ENCODE measurements at places on chromosomes 16 and 17.

DNA sequence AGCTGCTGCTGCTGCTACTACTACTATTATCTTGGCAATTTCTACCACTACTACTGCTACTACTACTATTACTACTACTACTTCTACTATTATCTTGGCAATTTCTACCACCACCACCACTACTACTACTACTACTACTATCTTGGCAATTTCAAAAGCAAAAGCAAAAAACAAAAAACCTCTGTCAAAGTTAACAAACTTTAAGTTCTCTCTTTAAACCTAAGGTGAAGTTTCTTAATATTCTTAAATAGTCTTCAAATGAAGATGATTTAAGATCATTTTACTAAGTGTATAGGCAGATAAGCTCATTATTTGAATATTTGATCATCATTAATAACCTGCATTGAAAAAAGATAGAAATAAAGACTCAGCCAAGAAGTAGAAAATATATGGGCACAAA is 118.5 kb downstream of the BRIP1 start:
- DNase-seq = no peak

DNA sequence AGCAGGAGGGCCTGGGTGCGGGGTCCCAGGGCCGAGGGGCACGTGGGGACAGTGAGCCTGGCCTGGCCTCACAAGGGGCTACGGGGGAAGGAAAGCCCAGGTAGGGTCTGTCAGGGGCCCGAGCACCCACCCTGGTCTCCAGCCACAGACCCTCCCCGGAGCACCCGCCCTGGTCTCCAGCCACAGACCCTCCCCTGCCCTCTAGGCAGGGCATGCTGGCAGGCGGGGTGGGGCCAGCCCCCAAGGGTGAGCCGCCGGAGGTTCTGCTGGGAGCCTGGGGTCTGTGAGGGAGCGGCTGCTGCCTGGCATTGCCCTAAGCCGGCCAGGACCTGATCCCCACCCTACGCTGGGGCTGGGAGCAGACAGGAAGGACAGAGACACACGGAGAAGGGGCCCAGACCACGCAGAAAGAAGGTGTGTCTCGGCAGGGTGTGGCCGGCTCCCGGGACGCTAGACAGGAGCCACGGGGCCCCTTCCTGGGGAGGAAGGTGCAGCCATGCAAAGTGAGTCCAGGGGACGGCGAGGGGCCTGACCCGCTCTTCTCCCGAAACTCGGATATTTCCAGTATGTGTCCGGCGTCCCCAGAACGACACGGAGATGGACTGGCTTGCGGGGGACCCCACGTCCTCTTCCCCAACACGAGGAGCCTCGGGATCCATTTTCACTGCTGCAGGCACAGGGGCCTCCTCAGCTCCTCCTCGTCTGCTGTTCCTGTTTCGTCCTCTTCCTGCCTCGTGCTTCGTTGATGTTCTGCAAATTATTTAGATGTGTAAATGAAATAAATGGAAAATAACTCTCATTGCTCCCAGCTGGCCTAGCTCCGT is 15.5 kb downstream of the UTS2R start:
- DNase-seq = no peak

DNA sequence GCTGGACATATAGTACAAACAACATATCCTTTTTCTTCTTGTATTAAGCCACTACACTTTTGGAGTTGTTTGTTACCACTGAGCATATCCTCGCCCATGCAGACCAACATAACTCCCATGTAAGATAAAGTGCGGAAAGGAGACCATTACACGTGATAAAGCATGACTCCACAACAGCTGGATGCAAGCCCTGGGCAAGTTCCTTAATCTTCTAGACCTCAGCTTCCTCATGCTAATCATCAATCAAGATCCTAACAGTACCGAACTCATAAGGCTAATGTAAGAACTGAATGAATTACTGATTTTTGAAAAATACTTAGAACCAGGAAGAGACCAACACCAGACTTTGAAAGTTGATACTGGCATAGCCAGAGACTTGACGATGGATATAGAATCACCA is 47.0 kb upstream of the GSG1L start:
- DNase-seq = no peak

GRCh38 chr16:48271728-48272127 is 24.4 kb upstream of the ABCC11 start:
- DNase-seq = no peak

- DNase-seq = no peak
Observed at GRCh38 chr17:82602986-82603710, 45.1 kb downstream of the WDR45B start.

GRCh38 chr16:56911771-56912571 is 20.0 kb upstream of the HERPUD1 start:
- DNase-seq = no peak

GRCh38 chr17:57004944-57005579 is 27.1 kb downstream of the SCPEP1 start:
- no peak for DNase-seq

DNA sequence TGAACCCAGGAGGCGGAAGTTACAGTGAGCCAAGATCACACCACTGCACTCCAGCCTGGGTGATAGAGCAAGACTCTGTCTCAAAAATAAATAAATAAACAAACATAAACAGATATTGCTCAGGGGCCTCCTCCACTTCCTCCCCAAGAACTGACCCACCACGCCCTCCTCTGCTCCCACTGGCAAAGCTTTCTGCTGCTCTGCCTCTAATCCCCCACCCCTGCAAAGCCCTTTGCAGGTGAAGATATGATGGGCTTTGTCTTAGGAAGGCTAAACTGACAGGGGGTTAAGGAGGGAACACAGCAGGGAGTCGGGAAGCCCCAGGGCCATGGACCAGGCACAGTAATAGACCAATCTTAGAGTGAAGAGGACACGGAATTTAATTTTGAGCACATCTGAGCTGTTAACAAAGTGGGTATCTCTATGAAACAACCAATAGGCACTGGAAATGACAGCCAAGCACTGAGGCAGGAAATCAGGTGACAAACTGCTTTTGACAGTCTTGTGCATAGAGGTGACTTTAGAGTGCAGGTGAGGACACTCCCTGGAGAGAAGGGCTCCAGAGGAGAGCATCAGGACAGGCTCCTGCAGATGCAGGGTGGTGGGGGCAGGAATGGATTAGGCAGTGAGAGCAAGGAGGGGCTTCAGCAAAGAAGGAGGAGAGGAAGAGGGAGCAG is 6.4 kb upstream of the CD300LD start:
- no peak for DNase-seq

All from fibroblast of skin of left biceps (primary cell).